Progenitor cell of endocrine pancreas (in vitro differentiated cells): ENCODE measurements at places on chromosomes 1 and 21. TPM values are rescaled to one million over a fixed set of nuclear protein-coding genes. Genes with fewer than 3 reads are reported as not detected.

DNA sequence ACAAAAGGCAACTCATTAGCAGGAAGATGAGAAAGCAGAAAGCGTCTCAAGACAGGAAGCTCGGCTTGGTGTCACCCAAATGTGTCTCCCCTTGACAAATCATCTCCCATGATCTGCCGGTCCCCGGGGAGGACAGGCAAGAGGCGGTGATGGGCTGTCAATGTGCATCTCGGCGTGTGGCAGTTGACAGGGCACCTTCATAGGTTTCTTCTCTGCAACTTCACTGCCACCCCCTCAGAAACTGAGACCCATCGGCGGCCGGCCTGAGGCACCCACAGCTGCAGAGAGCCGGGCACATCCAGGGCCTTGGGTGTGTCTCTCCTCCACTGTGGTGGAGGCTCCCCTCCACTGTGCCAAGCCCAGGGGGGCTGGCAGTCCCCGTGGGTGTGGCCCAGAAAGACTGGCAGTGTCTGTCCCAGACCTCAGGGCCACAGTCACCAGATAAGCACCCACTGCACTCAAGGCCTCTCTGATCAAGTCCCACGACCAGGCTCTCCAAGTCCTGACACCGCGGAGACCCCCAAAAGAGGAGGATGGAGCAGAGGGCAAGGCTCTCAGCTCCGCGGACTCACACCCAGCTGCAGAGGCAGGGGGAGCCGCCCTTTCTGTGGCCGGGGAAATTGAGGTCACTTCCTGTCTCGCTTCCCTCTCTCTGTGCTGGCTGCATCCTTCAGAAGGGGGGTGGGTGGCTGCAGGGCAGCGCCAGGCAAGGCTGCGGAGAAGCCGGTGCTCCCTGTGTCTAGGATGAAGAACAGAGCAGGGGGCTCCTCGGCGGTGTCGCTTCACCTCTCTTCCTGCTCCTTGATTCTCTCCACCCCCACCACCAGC is 39.6 kb upstream of the LBR start:
- DNase-seq: no peak

DNA sequence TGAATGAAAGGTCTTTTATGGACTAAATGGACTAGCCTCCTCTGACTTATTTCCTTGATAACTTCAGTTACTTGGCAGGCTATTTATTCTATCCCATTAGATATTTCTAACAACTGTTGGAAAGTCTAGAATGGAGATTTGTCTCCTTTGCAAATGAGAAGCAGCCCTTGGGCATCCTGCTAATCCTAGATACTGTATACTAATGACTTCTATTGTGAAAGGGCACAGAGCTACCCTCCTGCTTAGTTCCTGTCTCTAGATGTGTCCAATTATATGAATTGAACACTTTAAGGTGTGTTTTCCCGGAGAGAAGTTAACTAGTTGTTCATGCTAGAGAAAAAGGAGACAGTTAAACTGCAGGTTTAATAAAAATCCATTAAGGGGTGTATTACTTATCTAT is 10.2 kb upstream of the NCMAP start:
- no peak for DNase-seq

- DNase-seq: no peak
Measured at GRCh38 chr21:34100337-34100736, 27.0 kb downstream of the MRPS6 start.

Gene PROX1
- 63.2 and 73.9 TPM in 2 replicates for total RNA-seq

Gene CRNN
- not detected in 2 replicates for total RNA-seq
